ENCODE measurements at places on chromosomes 12 and 14.

- DNase-seq, result no peak
Measured at GRCh38 chr14:92462568-92462967, 51.0 kb upstream of the RIN3 start.

- DNase-seq, result no peak
Measured at GRCh38 chr14:50122291-50122690, 5.9 kb upstream of the VCPKMT start.

DNA sequence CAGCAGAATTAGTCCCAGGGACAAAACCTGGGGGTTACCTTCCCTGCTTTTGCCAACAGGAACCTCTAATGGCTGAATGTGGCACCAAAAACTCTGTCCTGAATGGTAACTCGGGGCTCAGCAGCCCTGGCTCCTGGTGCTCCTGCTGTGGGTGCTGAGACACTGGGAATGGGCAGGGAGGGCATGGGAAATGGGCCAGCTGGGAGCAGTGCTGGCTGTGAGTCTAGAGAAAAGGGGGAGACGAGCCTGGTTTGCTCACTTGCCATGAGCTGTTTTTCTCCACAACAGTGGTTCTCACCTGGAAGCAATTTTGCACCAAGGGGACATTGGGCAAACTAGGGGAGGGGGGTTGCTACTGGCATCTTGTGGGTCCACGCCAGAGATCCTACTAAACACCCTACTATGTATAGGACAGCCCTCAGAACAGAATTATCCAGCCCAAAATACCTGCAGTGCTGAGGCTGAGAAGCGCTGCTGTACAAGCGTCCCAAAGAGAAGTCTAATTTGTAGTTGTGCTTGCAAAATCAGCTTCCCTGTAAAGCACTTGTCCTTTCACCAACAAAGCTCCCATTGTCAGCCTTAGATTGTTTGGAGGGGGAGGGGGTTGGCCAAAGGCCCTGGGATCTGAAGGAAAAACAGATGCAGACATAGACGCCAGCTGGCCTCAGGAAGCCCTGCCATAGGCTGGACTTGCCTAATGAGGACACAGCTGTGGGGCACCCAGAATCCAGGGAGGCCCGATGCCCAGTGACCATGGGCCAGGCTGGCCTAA, 3.6 kb downstream of the LRRC74A start:
- no peak for DNase-seq

- DNase-seq, result no peak
Measured at GRCh38 chr12:6104027-6104426, 20.4 kb downstream of the VWF start.

GRCh38 chr12:65918021-65918420, 93.7 kb downstream of the HMGA2 start:
- no peak for DNase-seq

DNA sequence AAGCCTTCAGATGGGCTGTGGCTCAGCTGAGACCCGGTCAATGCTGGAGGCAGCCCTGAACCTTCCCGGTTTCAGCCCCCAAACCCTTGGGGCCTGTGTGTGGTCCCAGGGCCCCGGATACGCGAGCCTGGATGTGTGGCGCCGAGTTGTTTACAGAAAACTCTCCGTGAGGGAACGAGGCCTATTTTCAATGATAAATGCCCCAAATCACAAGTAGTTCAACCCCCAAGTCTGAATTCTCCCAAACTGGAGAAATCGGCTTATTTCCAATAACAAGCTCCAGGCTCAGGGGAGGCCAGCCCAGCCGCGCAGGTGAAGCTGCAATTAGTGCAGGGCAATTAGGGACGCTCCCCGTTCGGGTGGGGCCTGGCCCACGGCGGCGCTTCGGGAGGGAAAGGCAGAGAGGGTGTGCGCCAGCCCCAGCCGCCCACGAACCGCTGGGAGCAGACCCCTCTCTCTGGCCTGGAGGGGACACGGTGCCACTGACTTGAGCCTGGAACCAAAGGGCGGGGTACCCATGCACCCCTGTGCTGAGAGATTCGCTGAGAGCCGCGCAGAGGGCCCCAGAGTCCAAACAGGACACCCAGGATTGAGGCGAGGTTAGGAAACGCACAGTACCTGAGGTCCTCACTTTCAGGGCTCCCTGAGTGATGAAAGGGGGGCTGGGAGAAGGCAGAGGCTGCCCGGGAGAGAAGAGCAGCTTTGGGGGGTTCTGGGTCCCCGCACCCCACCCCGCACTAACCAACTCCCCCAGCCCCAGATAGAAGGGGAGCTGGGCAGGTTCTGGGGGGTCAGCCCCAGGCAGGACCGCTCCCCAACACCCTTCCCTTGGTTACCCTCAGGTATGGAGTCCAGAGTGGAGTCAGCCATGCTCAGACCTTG, 14.2 kb upstream of the ANKRD9 start:
- DNase-seq, result no peak

DNA sequence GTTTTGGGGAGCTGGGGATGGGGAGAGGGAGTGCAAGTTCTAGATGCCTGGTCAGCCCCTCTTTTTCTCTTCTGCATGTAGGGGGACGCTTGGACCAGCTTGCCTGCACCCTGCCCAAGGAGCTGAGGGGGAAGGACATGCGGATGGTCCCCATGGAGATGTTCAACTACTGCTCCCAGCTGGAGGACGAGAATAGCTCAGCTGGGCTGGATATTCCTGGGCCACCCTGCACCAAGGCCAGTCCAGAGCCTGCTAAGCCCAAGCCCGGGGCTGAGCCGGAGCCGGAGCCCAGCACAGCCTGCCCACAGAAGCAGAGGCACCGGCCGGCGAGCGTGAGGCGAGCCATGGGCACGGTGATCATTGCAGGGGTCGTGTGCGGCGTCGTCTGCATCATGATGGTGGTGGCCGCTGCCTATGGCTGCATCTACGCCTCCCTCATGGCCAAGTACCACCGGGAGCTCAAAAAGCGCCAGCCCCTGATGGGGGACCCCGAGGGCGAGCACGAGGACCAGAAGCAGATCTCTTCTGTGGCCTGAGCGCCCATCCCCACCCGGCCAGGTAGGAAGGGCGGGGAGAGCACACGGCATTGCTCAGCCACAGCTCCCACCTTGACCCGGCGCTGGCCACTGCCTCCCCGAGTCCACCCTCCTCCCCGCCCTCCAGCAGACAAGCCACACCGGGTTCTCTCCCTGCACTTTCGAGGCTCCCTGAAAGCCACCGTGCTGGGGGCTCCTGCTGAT, 14.0 kb downstream of the LRTM2 start:
- no peak for DNase-seq

DNA sequence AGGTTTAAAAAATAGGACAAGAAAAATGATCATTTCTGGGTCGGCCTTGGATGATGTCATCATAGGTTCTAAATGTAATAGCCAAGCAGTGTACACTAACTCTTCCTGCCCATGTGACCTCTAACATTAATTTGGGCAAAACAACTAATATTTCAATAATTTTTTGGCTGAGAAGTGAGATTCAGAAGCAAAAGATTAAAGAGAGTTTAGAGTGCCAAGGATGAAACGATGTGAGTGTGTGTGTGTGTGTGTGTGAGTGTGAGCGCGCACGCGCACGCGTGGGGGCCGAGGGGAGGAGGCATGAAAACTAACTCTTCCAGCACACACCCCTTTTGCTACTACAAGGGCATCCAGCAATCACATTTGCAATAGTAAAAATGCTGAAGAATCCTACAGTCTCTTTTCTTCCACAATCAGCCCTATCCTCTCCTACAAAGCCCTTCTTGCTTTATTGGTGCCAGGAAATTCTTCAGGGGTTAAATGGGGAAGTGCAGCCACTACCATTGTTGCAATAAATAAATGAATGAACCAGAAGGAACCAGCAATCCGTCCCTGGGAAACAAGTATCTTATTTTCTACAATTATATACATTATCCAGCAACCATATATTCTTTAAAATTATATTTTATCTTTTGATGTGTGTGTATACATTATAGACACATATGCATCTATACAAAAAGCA, 52.9 kb downstream of the PEBP1 start:
- no peak for DNase-seq

- no peak for DNase-seq
Measured at GRCh38 chr12:53754633-53755264, 3.0 kb upstream of the CISTR start.

GRCh38 chr14:44971459-44971858, 9.5 kb downstream of the TOGARAM1 start:
- DNase-seq, result no peak

DNA sequence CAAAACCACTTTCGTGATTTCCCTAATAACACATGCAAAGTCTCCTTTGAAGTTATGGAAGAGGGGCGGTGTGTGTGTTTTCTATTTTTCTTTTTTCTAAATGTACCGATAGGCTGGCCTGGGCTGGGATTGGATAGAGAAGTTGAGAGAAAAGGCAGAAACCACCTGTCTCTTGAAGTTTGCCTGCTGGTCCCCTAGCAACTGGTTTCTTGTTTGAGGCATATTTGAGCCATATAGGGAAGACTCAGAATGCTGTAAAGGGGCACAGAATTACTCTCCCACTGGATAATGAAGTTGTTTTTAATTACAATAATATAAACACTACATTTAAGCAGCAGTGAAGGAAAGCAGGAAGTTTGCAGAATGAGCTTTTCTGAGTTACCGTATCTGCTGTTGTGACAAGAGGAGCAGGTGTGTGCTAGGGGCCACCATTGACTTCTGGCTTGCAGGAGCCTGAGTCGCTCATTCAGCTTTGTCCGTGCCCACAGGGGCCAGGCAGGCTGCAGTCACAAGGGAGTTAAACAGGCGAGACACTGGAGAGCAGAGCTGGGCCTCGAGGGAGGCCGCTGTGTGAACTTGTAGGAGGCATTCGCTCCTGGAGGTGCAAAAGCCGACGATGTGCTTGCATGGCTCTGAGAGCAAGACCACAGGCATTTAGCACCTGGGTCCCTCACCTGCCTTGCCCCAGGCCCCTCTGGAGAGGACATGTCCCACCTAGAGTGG, 173.8 kb upstream of the RGS6 start:
- no peak for DNase-seq

GRCh38 chr14:93309427-93309966, 23.3 kb downstream of the BTBD7 start:
- no peak for DNase-seq

- no peak for DNase-seq
Measured at GRCh38 chr14:77543240-77543551, 44.6 kb upstream of the ISM2 start.

DNA sequence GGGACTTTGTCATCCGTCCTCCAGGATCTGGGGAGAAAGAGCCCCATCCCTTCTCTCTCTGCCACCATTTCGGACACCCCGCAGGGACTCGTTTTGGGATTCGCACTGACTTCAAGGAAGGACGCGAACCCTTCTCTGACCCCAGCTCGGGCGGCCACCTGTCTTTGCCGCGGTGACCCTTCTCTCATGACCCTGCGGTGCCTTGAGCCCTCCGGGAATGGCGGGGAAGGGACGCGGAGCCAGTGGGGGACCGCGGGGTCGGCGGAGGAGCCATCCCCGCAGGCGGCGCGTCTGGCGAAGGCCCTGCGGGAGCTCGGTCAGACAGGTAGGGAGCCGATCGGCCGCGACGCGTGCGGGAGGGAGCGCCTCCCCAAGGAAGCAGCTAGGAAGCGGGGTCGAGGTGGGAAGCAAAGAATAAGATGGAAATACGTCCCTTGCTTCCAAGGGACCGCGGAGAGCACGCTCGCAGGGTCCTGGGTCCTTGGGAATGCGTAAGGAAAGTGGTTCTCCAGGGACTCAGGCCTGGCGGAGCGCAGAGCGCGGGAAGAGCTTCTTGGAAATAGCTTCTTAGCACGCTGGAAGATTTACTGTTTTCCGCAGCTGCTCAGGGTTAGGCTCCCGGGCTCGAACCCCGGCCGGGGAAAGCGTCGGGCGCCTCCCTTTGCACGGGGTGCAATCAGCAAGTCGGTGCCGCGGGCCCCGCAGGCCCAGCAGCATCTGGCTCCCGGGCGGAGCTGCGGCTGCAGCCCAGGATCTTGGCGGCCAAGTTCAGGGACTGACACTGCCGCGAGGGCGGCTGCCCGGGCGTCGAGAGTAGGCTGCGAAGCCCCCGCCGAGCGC, 457 bp downstream of the SOCS2 start:
- peak; percentile 7 for DNase-seq

DNA sequence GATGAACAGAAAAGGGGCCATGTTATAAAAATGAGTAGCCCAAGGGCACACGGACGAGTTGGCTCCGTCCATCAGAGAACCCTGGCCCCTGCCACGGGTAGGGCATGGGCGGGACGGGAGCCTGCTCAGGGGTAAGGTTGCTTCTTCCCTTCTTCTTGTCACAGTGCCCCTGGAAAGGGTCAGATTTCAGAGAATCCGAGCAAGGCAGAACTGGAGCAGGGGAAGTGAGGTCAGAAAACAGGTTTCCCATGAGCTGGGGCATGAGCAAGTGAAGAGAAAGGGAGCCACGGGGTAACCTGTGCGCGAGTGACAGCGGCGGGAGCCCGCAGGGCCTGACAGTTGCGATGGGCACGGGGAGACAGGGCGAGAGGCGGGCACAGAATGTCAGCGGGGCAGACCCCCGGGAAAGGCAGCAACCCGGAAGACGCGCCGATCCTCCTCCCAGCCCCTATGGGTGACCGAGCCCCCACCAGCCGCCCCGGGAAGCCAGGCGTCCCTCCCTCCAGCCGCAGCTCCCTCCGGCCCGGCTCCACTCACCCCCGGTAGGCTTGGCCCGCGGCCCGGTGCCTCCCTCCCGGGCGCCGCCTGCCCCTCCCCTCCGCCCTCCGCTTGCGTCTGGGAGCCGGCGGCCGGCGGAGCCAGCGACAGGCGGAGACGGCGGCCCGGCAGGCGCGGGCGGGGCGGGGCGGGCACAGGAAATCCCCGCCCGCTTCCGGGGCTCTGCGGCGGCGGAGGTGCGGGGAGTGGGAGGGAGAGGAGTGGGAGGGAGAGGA, at the start of gene ZNF641:
Gene ZNF641, minus strand, starts transcription at position 671 of the 773 bp plus-strand sequence. CDS start 2,829 bp downstream, outside the sequence.
- peak; percentile 69 for DNase-seq

DNA sequence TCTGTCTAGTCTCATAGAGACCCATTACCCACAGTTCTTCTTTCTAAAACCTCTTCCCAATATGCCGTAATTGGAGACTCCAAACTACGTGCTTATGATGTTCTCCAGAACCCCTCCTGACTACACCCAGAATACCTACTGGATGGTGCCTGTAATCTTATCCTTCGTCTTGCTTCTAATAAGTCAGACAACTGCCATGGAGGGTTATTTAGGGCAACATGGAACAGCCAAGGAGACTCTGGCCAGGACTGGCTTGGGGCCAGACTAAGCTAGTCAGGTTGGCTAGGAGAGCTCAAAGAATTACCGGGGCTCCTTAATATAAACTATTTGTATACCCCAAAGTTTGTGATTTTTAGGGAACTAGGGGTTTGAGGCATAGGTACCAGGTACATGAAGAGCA, 6.8 kb downstream of the PFKM start:
- no peak for DNase-seq

DNA sequence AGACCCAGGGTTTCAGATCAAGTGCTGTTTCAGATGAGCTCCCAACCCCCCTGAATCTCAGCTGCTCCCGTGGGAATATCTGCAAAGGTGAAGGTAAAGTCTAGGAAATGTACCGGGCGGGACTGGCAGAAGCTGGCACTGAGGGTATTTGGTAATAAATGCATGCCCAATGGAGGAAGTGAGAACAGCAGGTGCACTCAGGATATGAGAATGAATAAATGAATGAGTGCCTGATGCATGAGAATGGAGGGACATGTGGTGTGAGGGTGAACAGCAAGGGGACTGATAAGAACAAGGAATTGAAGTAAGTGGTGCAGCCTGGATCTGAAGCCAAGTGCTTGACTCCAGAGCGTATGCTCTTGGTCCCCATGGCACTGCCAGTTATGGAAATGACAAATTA, 11.6 kb downstream of the RAPGEF3 start:
- DNase-seq, result no peak
